Mucosa of descending colon (tissue), 3 donors: ENCODE measurements at places on chromosomes 3 and 15. TPM values are rescaled to one million over a fixed set of nuclear protein-coding genes. Genes with fewer than 3 reads are reported as not detected.

CAV3 gene
- total RNA-seq: not detected

MTHFS gene
- total RNA-seq: 27.0 TPM

COL7A1 gene
- 2.8 TPM for total RNA-seq

PLIN1 gene
- 0.77 TPM for total RNA-seq

TEX55 gene
- total RNA-seq: not detected

DNASE1L3 gene
- 9.6 TPM for total RNA-seq

ADAMTS7 gene
- total RNA-seq: 1.8 TPM

CYP1A2 gene
- not detected for total RNA-seq

SERPINI1 gene
- 3.6 TPM for total RNA-seq

GRCh38 chr3:9276761-9277370 lies 27.4 kb upstream of the SRGAP3 start:
- DNase-seq: no peak

- DNase-seq: peak; percentile 57
Observed at GRCh38 chr3:77038468-77038929, 1.4 kb upstream of the ROBO2 start.

DNA sequence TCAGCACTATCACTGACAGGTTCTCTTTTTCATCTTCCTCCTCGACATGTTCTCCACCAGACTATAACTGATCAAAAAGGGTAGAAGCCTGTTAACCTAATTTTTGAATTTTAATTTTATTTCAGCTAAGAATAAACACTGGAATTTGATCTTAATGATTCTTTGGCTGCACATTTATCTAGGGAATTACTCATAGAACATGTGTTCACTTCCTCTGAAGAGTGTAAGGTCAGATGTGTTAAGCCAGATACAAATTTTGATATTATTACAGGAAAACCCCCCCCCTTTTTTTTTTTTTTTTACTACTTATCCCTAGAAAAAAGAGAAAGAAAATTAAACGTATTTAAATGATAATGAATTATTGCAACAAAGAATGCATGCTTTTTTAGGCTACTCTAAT lies 15.0 kb downstream of the DCBLD2 start:
- no peak for DNase-seq

DNA sequence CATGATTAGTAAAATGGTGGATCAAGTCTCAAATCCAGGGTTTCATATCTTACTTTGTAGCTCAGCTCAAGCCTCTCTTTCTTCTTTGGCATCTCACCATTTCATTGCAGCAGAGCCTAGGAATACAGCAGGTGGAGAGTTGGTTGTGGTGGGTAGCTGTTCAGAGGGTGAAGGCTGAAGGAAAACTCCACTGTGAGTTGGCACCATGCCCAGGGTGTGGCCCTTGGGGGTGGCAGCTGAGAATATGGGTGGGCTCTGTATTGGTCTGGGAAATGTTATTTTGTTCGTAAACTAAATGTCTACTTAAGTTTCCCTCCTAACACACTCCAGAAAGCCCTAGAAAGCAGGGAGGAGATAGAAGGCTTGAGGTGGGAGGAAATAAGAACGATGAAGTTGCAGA lies 1.7 kb upstream of the MAP1A start:
- no peak for DNase-seq

DNA sequence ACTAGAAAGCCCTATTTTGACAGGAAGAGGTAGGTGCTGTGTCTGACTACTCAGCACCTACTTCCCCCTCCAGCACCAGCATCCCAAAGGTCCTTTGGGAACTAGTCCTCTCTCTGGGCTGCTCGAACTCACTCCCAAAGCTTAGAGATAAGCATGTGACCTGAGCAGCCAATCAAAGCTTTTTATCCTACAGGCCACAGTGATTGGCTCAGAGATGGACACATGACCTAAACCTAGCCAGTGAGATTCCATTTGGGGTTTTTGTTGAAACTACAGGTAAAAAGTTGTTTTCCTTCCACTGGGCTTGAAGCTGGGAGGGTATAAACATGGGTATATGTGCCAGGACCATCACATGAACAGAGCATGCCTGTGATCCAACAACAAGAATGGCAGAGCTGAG lies 186.5 kb upstream of the PPP2R3A start:
- no peak for DNase-seq

- no peak for DNase-seq
Observed at GRCh38 chr15:99503411-99503810, 62.4 kb upstream of the MEF2A start.

DNA sequence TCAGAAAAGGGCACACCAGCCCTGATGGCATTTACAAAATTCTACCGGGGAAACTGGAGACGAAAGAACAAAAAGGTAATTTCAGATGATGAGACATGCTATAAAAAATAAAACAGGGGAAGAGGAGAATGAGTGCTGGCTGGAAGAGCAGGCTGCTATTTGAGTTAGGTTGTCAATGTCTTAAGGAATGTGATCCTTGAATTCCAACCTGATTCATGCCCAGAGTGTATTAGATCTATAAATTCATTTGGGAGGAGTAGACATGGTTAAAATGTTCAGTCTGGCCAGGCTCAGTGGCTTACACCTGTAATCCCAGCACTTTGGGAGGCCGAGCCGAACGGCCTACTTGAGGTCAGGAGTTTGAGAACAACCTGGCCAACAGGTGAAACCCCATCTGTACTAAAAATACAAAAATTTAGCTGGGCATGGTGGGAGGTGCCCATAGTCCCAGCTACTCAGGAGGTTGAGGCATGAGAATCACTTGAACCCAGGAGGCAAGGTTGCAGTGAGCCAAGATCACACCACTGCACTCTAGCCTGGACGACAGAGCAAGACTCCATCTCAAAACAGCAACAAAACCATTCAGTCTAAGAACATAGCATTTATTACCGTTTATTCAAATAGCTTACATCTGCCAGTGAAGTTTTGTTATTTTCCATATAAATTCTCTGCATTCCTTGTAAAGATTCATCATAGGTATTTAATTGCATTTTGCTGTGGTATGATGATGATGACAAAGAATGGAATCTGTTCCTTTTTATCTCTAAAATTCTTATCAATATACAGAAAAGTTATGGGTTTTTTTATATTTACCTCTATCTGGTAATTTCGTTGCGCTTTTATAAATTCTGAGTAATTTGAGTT lies 126.7 kb upstream of the NR2E3 start:
- DNase-seq: no peak

GRCh38 chr3:85554153-85554552 lies 595.4 kb downstream of the CADM2 start:
- DNase-seq: no peak

DNA sequence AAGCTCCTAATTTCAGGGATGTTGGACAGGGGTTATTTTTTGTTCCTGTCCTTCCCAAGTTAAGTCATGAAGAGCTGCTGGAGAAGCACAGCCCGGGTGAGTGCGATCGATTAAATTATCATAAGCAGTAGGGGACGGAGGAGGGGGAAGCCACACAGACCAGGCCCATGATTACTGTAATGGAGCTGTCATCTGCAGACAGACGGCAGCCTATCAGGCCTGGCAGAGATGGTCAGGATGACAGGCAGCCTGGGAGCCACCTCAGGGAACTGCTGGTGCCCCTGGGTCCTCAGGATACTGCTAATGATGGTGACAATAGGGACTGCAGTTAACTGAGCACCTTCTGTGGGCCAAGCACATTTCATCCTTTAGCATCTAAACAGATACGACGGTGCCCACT lies 147.7 kb downstream of the RAB11A start:
- no peak for DNase-seq

GRCh38 chr15:31398677-31399301 lies 72.2 kb downstream of the KLF13 start:
- DNase-seq: peak; percentile 71

GRCh38 chr15:101306341-101307047 lies 11.4 kb upstream of the SNRPA1 start:
- no peak for DNase-seq

- no peak for DNase-seq
Observed at GRCh38 chr3:16411441-16411840, 102.1 kb downstream of the RFTN1 start.

DNA sequence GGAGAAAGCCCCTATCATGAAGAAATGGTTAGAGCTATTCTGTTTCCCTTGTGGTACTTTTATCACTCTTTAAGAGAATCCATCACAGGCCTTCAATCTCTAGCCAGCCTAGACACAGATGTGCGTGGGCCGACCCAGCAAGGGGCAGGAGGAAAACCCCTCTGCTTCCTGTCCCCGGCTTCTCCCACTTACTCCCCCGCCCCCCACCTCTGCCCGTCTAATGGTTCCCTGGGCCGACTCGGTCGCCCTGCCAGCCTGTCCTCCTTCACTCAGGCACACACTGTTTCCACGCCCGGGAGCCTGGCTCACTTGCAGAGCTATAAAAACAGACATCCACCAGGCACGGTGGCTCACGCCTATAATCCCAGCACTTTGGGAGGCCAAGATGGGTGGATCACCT lies 58.3 kb upstream of the TFRC start:
- no peak for DNase-seq

DNA sequence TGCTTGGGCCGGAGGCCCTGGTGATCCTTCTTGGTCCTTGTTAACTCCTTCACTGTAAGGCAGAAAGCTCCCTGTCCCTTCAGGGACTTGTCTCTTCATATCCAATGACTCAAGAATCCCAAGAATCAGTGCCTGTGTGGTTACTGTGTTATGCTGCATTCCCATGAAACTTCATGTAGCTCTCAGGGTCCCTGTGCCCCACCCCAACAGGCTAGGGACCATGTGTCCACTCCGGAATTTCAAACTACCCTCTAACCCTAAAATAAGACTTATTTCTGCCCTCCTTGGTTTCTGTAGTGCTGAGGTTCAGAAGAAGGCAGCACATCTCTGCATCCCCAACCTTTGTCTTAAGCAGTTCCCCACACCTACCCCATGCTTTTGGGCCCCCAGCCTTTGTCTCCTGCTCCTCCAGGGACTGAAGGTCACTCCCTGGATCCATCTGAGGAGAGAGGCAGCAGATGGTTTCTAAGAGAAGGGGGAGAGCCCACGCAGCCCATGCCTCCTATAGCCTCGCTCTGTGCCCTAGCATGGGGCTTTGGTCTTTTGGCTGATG lies 531 bp upstream of the MAP1A start:
- DNase-seq: no peak

- no peak for DNase-seq
Observed at GRCh38 chr15:29870495-29871151, 48.4 kb upstream of the TJP1 start.

DNA sequence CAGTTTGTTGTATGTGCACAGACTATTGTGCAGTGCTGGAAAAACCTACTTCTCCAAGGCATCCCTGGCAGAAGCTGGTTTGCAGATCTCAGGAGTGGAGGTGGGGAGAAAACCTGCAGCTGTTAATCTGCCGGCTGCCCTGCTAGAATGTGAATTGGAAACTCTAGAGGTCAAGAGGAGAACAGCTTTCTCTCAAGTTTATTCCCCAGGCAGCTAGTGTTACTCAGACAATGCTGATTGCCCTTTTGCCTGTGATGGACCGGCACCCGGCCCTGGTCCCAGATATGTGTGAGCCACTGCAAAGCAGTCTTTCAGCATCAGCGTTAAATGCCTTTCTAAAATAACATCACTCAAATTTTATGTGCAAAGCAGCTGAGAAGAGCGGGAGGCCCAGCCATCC lies 129.7 kb upstream of the TPM1 start:
- no peak for DNase-seq

GRCh38 chr15:66885281-66885915 lies 180.0 kb upstream of the SMAD3 start:
- no peak for DNase-seq

GRCh38 chr3:140552403-140552802 lies 125.5 kb upstream of the TRIM42 start:
- DNase-seq: no peak

- DNase-seq: no peak
Observed at GRCh38 chr3:55105647-55106046, 177.8 kb upstream of the LRTM1 start.

DNA sequence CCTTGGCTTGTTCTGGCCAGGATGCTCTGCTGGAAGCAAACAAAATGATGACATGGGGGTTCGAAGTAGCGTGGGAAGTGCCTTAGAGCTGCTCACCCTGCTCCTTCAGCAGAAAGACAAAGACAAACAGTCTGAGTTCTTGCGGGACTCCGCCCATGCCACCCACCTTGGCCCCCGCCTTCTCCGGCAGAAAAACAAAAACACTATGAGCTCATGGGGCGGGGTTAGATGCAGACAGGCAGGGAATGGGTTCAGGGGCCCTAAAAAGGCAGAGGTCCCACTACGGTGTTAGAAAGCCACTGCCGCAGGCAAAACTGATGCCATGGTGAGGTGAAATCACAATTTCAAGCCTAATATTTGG lies 9.7 kb upstream of the NCKIPSD start:
- DNase-seq: no peak

DNA sequence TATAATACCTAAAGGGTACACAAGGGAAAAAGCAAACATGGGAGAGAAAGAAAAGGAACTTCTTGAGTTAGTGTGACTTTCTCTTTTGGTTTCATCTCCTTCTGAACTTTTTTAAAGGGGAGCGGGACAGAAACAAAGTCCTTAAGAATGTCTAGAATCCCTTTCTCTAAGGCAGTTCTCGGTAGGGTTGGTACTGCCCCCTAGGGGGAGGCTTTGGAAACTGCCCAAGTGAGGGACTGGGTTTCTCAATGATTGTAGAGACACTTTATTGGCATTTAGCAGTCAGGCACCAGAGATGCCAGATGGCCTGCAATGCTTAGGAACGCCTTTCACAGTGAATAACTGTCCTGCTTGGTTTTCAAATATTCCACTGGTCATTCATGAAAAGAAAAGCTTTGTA lies 172.7 kb downstream of the WDR72 start:
- DNase-seq: peak; percentile 73

DNA sequence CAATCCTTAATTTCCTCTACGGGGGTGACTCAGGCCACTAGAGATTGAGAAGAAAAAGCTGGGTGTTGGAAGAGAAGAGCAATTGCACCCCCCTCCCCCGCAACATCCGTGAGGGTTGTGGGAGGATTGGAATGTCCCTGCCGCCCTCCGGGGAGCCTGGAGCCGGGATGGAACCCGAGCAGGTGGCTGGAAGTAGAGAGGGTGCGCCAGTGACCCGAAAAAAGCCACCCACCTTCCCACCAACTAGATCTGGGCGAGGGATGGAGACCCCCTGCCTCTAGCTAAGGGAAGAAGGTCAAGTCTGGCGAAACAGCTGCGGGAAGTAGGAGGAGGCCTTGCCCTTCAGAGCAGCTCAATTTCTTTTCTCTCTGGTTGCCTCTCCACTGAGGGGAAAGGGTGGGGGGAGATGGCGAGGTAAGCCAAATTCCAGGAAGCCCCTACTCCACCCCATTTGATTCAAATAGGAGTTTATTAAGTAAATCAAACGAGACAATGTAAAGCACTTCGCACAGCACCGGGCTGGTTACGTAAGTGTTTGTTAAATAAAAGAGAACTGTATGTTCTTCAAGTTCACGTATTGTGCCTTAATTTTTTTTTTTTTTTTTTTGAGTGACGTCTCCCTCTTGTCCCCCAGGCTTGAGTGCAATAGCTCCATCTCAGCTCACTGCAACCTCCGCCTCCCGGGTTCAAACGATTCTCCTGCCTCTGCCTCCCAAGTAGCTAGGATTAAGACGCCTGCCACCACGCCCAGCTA lies 1.1 kb upstream of the WWTR1 start:
- no peak for DNase-seq

- DNase-seq: no peak
Observed at GRCh38 chr3:12961007-12961696, 112.1 kb downstream of the IQSEC1 start.

- peak; percentile 38 for DNase-seq
Observed at GRCh38 chr3:46565607-46566039, 479 bp downstream of the LRRC2 start.

GRCh38 chr15:50067254-50067653 lies 51.8 kb downstream of the ATP8B4 start:
- DNase-seq: no peak

GRCh38 chr15:40928821-40929659 lies at the start of gene DLL4:
Gene DLL4 (plus strand): TSS chr15:40929340. CDS start chr15:40929669, 329 bp downstream.
- DNase-seq: peak; percentile 87
